ENCODE measurements at places on chromosomes 12 and 14.
A peak's percentile ranks its signal among the peaks of the same experiment; 100 is the strongest.

- no peak for DNase-seq
Measured at GRCh38 chr12:105040476-105040875, 43.8 kb downstream of the ALDH1L2 start.

DNA sequence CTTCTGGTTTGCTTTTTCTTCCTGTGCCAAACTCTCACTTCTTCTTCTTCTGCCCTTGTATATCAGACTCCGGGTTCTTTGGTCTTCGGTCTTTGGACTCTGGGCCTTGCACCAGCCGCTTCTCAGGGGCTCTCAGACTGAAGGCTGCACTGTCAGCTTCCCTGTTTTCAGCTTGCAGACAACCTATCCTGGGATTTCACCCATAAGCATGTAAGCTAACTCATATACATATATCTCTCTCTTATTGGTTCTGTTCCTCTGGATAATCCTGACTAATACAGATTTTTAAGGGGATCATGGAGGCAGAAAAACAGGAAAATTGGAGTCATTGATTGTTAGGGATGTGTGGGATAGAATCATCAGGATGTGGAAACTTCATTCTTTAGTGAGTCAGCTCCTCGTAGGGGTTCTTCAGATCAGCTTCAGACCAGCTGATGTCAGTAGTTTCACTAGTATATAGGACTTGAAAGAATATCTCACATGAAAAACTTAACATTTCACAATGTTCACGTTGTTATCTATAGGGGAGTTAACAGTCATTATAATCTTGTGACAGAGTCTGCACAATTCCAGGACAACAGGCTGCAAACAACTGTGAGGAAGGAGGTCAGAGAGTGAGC is 102.9 kb downstream of the RASSF9 start:
- DNase-seq: no peak

- no peak for DNase-seq
Measured at GRCh38 chr14:77022236-77022852, 6.2 kb downstream of the IRF2BPL start.

GRCh38 chr14:56888274-56888673 is 78.0 kb upstream of the OTX2 start:
- DNase-seq: no peak

GRCh38 chr14:78605897-78606500 is 435.8 kb downstream of the NRXN3 start:
- DNase-seq: no peak

DNA sequence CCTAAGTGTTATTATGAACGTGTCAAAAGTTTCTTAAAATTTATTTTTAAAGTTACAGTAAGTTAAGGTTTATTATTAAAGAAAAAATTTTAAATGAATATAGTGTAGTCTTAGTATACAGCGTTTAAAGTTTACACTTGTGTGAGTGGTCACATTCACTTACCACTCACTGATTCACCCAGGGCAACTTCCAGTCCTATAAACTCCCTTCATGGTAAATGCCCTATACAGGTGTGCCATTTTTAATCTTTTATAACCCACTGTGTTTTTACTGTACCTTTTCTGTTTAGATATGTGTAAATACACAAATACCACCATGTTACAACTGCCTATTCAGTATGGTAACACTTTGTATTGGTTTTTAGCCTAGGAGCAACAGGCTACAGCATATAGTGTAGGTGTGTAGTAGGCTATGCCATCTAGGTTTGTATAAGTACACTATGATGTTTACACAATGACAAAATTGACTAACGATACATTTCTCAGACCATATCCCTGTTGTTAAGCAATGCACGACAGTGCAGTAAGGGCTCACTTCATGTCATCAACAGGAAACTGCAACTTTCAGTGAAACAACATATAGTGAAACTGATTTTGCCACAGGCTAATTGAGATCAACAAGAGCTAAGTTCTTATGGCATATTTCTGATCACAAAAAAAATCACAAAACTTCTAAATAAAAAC is 112.0 kb upstream of the TMCC3 start:
- DNase-seq: no peak

- no peak for DNase-seq
Measured at GRCh38 chr12:124979568-124979967, 9.4 kb downstream of the DHX37 start.

DNA sequence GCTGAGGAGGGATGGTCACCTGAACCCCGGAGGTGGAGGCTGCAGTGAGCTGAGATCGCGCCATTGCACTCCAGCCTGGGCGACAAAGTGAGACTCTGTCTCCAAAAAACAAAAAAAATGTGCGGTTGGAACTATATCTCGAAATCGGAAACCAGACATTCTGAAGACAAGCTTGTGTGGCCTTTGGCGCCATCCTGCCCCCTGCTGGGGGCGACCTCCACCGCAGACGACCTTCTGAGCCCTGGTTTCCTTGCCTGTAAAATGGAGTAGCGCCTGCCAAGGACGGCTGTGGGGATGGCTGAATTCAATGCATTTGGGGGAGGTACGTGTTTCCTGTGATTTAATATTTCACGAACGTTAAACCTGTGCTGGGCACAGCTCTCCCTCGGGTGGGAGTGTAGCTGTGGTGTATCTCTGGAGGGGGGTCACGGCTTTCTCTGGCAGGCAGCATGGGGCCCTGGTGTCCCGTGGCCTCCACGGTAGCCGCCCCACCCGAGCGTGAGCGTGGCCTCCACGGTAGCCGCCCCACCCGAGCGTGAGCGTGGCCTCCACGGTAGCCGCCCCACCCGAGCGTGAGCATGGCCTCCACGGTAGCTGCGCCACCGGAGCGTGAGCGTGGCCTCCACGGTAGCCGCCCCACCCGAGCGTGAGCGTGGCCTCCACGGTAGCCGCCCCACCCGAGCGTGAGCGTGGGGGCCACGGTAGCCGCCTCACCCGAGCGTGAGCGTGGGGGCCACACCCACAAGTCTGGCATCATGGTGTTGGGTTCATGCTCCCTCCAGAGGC is 55.3 kb downstream of the LRCOL1 start:
- no peak for DNase-seq

DNA sequence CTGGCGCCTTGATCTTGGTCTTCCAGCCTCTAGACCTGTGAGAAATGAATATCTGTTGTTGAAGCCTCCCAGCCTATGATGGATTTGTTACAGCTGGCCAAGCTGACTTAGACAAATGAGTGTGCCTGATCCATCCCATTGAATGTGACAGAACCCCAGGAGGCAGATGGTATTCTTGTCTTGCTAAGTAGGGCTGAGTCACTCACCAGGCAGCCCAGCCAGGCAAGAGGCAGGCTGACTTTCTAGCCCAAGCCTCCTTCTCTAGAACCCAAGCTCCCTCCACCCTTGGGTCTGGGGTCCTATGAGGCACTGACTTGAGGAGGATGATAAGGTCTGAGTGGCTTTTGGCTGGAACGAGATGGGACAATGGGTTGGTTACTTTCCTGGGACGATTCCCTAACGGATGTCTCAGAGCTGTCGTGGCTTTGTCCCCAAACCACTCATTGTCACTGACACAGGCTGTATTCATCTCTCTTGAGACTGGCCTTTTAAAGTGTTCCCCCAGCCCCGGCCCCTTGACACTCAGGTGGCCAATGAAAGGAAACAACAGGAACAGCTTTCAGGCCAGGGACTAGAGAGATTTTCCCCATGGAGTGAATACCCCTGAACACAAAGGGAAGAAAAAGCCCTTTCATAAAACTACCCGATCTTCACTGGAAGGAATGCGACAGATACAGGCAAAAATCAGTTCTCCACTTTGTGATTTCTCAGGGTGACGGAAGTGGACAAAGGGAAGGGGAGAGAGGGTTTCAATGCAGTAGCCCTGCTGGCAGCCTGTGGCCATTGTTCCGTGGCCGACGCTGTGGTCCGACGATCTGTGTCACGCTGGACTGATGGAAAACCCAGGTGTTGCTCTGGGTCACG is 264.2 kb downstream of the AACS start:
- DNase-seq: no peak

DNA sequence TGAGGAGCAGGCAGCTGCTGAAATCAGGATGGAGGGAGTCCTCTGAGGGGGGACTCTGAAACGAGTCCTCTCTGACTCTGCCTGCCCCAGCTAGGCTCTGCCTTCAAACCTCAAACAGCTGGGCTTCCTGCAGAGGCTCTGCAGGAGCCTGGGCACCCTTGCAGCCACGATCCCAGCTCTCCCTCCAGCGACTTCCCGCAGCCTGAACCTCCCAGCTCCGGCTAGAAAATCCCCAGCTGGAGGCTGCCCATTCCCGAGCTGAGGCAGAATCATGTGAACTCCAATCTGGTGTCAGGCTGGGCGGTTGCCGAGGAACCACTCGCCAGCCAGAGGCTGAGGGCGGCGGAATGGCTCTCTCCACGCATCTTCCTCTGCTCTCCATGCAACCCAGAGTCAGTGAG is at the start of gene GPR68:
GPR68 (minus strand) TSS at position 204 of the 401 bp plus-strand sequence. CDS start 9,654 bp downstream, outside the sequence.
- DNase-seq: peak; percentile 26
